ENCODE measurements at places on chromosomes 1 and 21.

DNA sequence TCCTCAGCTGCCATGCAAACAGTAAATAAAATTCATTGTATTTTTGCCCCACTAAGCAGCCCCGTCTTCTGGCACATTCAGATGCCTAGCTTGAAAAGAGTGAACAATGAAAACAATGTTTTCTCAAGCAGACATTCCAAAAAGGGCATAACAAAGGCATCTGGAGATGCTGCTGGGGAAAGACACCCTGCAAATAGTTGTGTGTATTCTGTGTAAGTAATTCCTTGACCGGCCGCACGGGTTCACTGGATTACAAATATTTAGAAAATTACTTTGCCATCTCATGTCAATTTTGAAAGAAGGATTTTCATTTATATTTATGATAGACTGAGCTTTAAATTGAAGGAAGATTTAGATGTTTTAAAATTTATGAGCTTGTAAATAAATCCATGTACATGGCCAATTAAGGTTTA, 142.2 kb downstream of the SLC45A1 start:
- DNase-seq: no peak

DNA sequence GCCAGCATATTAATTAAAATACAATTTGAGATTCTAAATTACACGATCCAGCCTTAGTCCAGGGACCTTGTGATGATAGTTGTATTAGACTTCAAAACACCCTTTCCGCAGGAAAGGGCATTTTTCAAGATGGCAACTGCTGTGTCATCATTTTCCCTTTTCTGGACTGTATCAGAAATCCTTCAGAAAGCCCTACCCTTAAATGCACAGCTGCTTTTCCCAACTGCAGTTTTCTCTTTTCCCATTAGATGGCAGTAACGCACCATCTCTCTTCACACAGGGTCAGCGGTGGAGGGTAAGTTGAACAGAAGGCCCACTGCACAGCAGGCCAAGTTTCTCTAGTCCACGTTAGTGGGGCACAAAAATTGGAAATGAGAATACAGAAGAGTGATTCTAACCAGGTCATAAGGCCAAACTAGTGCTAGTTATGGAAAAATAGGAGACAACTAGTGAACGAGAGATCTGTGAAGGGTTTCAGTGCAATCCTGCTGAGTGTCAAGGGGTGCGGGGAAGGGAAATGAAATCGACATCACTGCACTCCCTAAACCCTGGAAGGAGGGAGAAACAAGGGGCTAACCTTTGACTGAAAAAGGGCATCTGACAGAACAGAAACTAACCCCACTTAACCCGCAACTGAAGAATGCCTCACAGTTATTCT, 22.1 kb upstream of the TDRD10 start:
- DNase-seq: no peak

- no peak for DNase-seq
Measured at GRCh38 chr1:174164826-174165225, 5.5 kb downstream of the RABGAP1L start.

DNA sequence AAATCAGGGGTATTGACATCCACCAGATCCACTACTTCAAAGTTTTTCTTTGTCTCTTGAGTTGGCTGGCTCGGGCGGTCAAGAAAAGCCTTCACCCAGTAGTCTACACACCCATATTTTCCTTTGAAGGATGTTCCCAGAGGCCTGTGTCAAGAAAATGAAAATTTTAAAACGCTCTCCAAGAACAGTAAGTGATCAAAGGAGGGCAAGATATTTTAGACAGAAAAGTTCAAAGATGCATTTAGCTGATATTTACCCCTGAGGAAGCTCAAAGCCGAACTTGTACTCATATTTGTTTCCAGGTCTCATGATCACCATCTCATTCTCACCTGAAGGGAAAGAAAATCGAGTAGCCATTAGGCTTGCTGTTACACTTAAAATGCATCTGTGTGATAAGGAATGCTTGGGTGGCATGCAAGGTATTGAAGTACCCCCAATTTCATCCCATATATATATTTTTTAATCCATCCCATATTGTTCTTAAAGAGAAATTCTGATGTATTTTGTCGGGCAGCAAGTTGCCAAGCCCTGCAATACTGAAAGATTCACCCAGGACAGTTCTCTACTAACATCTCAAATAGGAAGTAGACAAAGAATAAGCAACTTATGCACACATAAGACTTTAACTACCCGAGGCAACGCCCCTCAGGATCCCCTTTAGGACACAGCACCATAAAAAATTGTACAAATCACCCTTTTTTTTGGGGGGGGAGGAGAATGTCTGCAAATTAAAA, 1.1 kb downstream of the TXNIP start:
- DNase-seq: no peak

GRCh38 chr1:89519779-89520358, 4.8 kb upstream of the LRRC8B start:
- DNase-seq: no peak

GRCh38 chr1:7632176-7632575, 138.9 kb upstream of the VAMP3 start:
- no peak for DNase-seq

GRCh38 chr1:241145881-241146280, 211.1 kb downstream of the RGS7 start:
- no peak for DNase-seq

GRCh38 chr1:197967066-197967465, 49.9 kb downstream of the LHX9 start:
- no peak for DNase-seq

DNA sequence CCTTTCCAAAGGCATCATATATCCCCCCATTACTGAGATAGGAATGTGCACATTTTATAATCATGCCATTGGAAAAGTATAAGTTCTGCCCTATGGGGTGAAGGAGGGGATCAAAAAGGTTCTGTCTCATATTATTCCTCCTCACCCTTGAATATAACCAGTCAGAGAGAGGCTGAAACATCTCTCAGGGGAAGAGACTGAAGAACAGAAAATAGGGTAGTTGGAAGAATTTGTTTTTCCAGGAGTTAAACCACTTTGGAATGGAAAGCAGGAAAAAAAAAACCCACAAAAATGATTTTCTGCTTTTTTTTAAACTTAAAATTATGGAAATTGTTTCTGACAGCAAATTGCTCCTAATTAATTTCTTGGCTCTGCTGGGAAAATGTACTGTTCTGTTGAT, 52.8 kb upstream of the BEND5 start:
- DNase-seq: no peak

DNA sequence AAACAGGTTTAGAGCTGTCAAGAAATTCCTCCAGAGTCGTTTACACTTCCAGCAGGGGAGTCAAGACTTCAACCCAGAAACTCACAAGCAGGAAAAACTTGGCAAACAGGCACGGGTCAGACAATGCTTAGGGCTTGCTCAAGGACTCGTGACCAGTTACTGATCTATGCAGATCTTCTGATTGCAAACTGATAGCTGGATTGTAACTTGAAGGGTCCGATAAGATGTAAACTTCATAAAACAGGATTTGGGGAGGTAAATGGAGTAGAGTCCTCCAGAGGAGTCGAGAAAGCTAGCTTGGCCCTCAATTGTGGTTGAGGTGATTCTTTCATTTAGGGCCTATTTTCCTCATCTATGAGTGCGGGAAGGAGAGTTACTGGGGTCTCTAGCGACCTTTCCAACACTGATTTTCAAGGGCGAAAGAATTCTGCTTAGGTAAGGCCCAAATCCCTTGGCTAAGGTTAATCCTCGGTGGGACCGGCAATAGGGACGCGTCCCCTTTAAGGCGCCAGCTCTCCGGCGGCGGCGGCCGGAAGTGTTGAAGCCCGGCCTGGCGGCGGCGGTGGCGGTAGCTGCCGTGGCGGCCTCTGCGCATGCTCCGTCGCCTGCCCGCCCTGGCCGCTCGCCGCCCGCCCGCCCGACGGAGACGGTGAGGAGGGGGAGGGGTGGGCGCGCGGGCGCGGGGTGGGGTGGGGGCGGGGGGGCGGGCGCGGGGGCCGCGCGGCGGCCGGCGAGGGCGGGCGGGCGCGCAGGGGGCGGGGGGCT, at the start of gene GMEB1:
TSS of gene GMEB1 (plus strand) at position 594 of the 765 bp plus-strand sequence. CDS start 14,829 bp downstream, outside the sequence.
- DNase-seq: peak; percentile 75
